ENCODE measurements at places on chromosomes 13 and 19.

GRCh38 chr19:42424712-42425131 lies 2.5 kb downstream of the LIPE start:
- no peak for DNase-seq

DNA sequence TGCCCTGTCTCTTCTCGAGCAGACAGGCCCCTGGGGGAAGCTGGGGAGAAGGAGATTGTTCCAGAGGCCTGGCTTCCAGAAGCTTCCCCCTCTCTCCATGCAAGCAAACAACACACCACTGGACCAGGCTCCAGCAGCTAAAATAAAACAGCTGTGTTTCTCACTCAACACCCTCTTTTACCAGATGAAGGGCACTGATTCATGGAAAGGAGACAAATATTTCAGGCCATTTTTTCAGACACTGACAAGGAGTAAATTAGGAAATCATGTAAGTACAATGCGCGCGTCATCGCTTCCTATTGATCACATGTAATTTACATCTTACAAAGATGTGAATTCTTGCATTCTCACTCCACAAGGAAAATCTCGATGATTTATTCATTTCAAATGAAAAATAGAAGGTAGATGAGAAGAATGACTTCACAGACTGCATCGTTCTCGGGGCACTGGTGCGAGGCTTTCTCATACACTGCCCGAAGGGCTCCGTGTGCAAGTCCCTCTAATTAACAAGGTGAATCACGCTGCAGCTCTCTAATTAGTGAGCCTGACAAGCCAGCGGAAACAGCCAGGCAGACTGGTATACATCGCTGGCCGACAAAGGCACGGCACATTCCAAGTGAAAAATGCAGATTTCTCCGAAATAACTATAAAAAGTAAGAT lies 153.6 kb downstream of the KCTD15 start:
- no peak for DNase-seq

DNA sequence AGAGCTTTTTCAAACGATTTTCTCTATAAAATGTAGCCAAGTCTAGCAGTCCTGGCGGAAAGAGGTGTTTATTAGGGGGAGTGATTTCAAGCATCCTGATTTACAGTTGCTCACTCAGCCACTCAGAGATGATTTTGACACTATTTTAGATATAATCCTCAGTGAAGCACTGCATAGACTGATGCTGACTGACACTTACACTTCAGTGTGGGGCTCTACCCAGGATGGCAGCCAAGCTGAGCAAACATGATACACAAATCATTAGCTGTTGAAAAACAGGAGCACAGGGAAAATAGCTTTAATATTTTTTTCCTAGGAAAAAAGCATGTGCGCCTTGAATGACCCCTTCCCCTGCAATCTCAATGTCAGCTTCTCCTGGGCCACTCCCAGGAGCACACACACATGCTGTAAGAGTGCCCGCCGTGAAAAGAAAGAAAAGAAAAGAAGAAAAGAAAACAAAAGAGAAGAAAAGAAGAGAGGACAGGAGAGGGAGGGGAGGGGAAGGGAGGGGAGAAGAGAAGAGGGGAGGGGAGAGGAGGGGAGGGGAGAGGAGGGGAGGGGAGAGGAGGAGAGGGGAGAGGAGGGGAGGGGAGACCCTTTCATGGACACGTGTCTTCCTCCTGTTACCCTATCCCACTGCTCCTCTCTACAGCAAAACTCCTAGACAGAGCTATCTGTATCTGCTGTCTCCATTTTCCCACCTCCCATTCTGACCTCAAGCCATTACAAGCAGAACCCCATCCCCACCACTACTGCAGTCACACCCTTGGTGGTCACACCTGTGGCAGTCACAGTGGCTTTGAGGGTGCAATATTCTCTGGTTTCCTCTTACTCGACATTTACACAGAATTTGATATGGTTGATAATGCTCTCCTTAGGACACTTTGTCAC lies 36.4 kb downstream of the RCBTB2 start:
- DNase-seq = no peak

GRCh38 chr13:39282400-39282972 lies 244.2 kb downstream of the NHLRC3 start:
- no peak for DNase-seq

DNA sequence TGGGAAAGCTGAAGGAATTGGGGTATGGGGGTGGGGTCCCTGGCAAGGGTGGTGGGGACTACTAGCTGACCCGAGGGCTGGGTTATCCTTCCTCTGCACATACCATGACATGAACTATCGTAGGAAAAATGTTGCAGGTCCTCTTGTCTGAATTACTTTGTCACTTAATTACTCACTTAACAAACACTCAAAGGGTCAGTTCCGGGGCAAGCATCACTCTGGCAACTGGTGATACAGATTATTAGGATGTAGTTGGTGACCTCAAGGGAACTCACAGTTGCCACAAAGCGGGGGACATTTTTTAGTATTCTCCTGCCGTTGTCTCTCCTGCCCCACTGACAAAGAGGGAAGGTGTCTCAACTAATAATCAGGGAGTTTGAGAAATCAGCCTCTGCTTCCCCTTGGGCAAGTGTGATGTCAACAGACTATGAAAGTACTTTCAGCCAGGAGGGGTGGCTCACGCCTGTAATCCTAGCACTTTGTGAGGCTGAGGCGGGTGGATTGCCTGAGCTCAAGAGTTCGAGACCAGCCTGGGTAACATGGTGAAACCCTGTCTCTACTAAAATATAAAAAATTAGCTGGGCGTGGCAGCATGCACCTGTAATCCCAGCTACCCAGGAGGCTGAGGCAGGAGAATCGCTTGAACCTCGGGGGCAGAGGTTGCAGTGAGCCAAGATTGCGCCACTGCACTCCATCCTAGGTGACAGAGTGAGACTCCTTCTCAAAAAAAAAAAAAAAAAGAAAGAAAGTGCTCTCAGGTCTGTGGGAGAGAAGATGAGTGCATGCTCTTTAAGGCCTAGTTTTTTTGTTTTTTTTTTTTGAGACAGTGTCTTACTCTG lies 10.3 kb downstream of the DNAJB1 start:
- no peak for DNase-seq

GRCh38 chr19:38062959-38063761 lies 156.2 kb downstream of the SIPA1L3 start:
- no peak for DNase-seq

DNA sequence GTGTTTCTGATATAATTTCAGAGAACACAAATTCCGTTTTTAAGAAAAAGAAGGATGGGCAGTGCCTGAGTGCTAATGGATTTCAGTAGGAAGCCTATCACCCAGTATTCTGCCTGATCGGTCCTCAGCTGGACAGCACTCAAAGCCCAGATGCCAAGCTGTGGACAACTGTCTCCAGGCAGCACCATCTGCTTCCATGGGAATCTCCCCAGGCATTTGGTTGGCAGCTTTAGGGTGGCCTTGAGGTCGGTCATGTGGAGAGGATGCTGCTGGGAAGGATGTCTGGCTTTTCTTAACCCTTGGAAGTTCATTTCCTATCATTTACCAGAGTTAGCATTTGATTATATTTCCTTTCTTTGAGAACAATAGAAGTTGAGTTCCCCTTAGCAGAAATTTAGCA lies 311.7 kb downstream of the TBC1D4 start:
- no peak for DNase-seq

DNA sequence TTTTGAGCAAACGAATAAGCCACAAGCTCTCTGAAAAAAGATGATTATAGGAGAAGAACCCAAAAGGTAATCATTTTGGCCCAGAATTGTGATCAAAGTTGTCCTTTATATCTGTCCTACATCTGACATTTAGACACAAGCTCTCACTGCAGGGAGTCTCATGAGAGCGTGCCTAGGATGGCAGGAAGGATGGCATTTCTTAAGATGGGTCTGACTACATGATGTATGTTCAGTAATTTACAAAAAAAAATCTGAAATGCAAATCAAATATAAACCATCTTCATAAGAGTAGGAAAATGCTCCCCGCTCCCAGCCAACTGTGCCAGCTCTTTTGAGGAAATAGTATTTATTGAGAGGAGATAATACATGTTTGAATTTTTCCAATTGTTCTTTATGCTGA lies 81.0 kb upstream of the MBNL2 start:
- DNase-seq = no peak

DNA sequence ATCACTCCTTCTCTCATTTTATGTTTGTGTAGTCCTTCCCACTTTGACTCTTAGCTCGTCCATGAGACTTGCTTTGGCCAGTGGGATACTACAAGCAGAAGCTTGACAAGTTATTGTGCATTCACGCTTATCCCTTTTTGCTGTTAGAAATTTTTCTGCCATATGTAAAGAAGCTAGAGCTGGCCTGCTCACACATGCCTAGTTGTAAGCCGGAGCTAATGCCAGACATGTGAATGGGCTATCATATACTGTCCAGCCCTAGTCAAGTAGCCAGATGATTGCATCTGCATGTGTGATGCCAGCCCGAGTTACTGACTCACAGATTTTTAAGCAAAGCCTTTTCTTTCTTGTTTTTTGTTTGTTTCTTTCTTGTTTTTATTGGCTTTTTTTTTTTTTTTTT lies 460.7 kb downstream of the TDRD3 start:
- DNase-seq = no peak

- DNase-seq = no peak
Measured at GRCh38 chr13:36806102-36806501, 12.9 kb upstream of the RFXAP start.

DNA sequence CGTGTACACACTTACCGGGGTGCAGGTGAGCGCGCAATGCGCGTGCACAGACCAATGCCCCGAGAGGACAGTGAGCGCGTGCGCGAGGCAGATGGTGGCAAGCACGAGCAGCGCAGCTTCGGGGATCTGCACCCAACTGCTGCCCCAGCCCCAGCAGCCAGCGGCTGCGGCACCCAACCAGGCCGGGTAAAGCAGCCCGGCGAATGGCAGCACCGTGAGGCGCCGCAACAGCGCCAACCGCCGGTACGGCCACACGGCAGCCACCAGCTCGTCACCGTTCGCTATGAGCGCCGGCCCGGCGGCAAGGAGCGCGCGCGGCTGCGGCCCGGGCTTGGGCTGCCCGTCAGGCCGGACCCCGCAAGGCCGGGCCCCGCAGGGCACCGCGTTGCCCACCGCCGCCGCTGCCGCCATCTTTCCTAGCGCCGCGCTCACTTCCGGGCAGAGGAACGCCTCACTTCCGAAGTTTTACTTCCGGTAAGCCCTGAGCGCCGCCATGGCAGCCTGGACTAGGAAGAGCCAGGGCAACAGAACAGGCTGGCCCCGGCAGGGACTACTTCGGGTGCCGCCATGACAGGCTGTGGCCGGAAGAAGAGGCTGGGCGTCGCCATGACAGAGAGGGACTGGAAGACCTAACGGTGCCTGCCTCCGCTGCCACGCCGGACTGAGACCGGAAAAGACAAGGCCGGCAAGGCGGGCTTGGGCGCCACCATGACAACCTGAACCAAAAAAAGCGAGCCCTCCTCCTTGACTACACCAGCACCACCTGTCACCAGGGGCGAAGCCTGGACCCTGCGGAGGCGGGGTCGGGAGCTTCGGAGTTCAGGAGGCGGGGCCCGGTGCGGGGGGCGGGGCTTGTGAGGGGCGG lies at the start of gene ATP13A1:
Gene ATP13A1 (minus strand): TSS at position 421 of the 865 bp plus-strand sequence. CDS start 10 bp downstream, at position 411.
- peak; percentile 85 for DNase-seq

DNA sequence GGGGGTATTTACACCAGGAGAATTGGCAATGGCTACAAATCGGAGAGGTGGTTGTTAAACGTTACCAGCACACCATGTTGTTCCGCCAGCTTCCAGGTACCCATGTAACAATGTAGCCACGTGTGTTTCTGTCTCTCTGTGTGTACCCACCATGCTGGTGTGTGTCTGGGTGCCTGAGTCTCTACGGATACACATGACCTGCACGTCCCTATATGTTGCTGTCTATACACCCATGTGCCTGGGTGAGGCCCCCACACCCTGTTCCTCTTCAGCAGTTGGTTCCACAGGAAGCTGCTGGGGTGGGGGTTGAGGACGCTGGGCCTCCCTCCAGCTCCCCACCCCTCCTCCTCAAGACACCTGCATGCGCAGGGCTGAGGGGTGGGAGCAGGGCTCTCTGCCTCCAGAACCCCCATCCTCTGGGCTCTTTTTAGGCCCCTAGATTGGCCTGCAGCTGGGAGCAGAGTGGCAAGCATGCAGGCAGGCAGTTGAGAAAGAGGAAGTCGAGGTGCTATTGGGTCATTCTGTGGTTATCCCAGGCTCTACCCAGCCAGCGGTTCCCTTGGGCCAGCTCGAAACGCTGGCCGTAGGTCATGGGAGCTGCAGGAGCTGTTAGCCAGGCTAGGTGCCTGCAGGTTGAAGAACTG lies at the start of gene ARHGEF18:
Gene ARHGEF18 (plus strand): TSS at position 351 of the 644 bp plus-strand sequence. CDS start 13,954 bp downstream, outside the sequence.
- peak; percentile 44 for DNase-seq

GRCh38 chr13:52811841-52812240 lies 36.6 kb downstream of the PCDH8 start:
- no peak for DNase-seq

- no peak for DNase-seq
Measured at GRCh38 chr13:40047322-40047771, 391.9 kb downstream of the COG6 start.

DNA sequence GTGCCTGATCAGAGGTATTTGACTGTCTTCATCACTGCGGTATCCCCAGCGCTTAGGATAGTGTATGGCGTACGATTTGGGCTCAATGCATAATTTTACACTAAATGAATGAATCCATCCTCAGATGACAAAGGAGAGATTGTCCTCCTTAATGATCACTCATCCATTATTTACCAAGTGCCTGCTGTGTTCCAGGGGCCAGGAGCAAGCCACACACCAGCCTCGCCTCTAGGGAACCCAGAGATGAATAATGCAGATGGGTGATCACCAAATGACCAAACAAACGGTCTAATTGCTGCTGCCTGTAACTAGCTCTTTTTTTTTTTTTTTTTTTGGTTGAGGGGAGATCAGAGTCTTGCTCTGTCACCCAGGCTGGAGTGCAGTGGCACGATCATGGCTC lies 5.9 kb upstream of the GPR32 start:
- no peak for DNase-seq

GRCh38 chr19:32269831-32270230 lies 75.6 kb upstream of the ZNF507 start:
- no peak for DNase-seq

- DNase-seq = no peak
Measured at GRCh38 chr13:33204130-33204927, 81.2 kb downstream of the STARD13 start.

- DNase-seq = no peak
Measured at GRCh38 chr13:36628377-36629056, 45.3 kb upstream of the SERTM1 start.
